ENCODE measurements at places on chromosomes 11 and 22. TPM values are rescaled to one million over a fixed set of nuclear protein-coding genes. Genes with fewer than 3 reads are reported as not detected.
A peak's percentile ranks its signal among the peaks of the same experiment; 100 is the strongest.

Gene APOL4
- 1.9 TPM for polyA plus RNA-seq

Gene C11orf52
- 23.3 TPM for polyA plus RNA-seq

DNA sequence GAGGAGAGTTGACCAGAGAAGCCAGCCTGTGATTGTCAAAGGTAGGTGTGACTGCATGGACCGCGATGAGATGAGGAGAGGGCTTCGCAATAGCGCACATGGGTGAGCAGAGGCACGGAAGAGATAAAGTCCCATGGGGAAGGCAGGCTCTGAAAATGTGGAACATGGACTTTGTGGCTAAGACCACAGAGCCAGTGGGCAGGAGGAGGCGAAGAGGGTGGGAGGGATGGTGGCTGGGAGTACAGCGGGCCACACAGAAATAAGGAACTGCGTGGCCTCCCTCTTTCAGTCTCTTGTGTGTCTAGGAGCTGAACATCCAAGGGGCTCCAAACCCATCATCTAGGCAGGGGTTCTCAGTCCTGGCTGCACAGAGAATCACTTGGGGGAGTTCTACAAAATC is 98.6 kb downstream of the TENM4 start:
- no peak overlapping the region for H3K4me3 ChIP-seq
- H3K27ac ChIP-seq = no peak overlapping the region
- DNase-seq = no peak
- no peaks in the 10 kb centered on the region for H3K4me1 ChIP-seq

GRCh38 chr22:47337161-47337621 is 574.7 kb downstream of the TBC1D22A start:
- H3K27ac ChIP-seq = peak overlapping the region; percentile 12
- H3K4me1 ChIP-seq = no peaks in the 10 kb centered on the region
- H3K27me3 ChIP-seq = no peaks in the 10 kb centered on the region
- no peak overlapping the region for H3K4me3 ChIP-seq

DNA sequence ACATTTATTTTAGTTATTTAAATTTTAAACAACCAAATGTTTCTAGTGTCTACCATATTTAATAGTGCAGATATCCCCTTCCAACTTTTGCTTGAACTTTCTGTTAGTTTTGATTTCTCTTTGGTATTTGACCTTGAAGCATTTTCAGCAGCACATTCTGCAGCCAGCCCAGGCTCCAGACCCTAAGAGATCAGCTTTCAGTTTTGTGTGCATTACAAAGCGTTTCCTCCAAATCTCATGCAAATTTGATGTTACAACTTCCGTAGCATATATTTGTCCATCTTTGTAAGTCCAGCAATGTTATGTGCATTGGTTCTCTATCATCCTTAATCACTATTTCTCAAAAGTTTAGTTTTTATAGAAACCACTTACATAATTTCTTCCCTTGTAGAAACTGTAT is 14.6 kb upstream of the SERGEF start:
- no peak overlapping the region for H3K4me3 ChIP-seq
- no peaks in the 10 kb centered on the region for H3K27me3 ChIP-seq
- H3K36me3 ChIP-seq = no peaks in the 10 kb centered on the region
- H3K27ac ChIP-seq = no peak overlapping the region

DNA sequence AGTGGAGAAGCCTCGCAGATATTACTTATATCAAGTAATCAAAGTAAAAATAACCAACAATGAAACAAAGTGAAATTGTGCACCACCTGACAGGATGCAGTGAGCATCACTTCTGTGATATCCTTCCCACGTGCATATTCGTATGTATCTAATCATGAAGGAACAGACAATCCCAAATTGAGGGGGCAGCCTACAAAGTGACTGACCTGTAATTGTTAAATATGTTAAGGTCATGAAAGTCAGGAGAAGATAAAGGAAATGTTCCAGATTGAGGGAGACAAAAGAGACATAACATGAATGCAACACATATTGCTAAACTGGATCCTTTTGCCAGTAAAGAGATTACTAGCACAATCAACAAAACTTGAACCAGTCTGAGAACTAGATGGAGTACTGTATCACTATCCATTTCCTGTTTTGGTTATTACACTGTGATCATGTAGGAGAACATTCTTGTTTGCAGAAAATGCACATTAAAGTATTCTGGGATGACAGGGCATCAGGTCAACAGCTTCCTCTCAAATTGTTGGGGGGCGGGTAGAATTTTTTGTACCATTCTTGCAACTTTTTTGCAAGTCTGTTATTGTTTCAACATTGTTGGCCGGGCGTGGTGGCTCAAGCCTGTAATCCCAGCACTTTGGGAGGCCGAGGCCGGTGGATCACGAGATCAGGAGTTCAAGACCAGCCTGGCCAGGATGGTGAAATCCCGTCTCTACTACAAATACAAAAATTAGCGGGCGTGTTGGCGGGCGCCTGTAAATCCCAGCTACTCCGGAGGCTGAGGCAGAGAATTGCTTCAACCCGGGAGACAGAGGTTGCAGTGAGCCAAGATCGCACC is 2.0 kb downstream of the SBF2 start:
- H3K27me3 ChIP-seq = no peaks in the 10 kb centered on the region
- no peaks in the 10 kb centered on the region for H3K4me1 ChIP-seq
- no peak for DNase-seq
- no peaks in the 10 kb centered on the region for H3K36me3 ChIP-seq

Data from pancreas (tissue), 10 donors.